ENCODE measurements at places on chromosomes 4 and X.
A peak's percentile ranks its signal among the peaks of the same experiment; 100 is the strongest.

- no peak for DNase-seq
Measured at GRCh38 chr4:93147524-93148212, 680.9 kb upstream of the ATOH1 start.

GRCh38 chr4:174713181-174713580 lies 115.9 kb downstream of the GLRA3 start:
- no peak for DNase-seq

DNA sequence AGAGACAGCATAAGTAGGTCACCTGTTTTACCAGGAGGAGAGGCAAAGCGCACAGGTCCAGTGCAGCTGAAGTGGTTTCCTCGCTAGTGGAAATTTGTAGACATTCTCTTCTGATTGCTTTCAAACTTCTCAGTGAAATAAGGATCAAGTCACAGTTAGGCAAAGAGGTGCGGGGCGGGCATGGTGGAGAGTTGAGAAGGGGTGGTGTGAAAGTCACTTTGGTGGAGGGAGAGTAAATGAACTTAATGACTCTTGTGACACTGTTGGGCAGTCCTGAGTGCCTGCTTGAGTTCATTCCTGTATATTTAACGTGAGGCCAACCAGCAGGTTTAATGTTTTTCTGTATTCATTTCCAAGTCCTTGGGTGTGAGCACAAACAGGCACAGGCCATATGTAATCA lies 235.6 kb downstream of the TRIML1 start:
- no peak for DNase-seq

GRCh38 chr4:150139297-150139865 lies 61.1 kb downstream of the DCLK2 start:
- DNase-seq: no peak

GRCh38 chr4:70306076-70306475 lies 28.7 kb upstream of the CABS1 start:
- no peak for DNase-seq

DNA sequence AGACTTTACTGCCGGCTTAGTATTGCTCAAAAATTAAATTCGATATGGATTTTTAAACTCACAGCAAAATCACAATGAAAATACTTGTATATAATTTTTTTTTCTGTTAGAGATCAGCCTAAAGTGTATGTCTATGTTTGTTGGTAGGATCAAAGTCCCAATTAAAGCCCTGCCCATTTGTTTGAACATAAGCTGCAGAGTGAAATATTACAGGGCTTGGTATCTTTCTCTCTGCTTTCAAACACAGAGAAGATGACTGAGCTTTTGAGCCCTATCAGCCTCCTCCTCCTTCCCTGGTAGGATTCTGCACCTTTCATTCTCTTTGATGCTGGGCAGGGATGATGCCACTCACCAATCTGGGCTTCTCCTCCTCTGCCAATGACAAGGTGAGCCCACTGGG lies 345.4 kb downstream of the PPP1R2C start:
- no peak for DNase-seq

- no peak for DNase-seq
Measured at GRCh38 chr4:128917781-128918180, 108.3 kb downstream of the JADE1 start.

DNA sequence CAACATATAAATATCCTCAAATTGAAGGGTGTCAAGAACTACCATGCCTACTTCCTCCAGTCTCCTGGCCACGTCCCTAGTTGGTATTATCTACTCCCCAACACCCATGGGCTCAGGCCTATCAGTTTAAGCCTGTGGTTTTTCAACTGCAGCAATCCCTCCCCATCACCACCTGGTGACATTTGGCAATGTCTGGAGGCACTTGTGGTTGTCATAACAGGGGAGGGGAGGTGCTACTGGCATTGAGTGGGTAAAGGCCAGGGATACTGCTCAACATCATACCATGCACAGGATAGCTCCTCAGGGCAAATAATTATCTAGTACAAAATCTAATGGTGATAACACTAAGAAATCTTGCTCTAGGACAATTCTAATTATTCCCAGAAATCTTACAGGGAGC lies 95.3 kb downstream of the COMMD8 start:
- no peak for DNase-seq

- no peak for DNase-seq
Measured at GRCh38 chr4:125070861-125071260, 243.9 kb upstream of the FAT4 start.

- peak; percentile 95 for DNase-seq
Measured at GRCh38 chr4:123396307-123397143, at the start of gene SPRY1. Gene SPRY1 (plus strand): TSS chr4:123396795. CDS start chr4:123401592, 4,797 bp downstream.

GRCh38 chrX:15214588-15214987 lies 55.3 kb downstream of the ASB9 start:
- DNase-seq: no peak

DNA sequence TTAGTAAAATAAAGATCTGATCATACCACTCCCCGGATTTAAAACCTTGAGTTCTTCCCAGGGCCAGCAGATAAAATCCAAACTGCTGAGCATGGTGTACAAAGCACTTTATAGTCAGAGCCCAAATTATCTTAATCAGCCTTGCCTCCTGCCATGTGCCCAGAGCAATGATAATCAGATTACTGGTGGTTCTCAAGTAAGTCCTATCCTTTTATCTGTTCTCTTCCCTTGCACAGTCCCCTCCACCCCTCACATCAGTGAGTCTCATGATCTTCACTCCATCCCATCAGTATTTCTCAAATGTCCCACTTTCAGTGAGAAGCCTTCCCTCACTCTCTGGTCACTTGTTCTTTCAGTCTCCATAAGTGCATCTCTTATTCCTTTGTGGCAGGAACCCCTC lies 22.7 kb downstream of the INTS6L start:
- no peak for DNase-seq

DNA sequence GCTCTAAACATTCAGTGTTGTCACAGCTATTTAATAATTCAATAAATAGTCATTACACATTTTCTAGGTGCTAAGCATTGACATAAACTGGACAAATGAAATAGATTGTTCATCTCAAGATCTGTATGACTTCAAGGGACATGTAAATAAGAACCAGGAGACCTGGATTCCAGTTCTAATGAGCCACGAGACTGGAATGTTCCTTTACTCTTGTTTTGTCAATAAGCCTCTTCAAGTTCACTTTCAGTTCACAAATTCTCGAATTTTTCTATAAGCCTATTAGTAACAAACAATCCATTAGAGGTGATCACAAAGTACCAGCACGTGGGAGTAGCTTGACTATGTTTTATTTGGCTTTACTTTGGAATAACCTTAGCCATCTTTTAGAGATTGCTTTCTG lies 514.0 kb upstream of the SMIM31 start:
- no peak for DNase-seq

- no peak for DNase-seq
Measured at GRCh38 chr4:8652181-8653078, 59.9 kb downstream of the CPZ start.

- no peak for DNase-seq
Measured at GRCh38 chr4:123105026-123105420, 182.6 kb upstream of the NUDT6 start.

DNA sequence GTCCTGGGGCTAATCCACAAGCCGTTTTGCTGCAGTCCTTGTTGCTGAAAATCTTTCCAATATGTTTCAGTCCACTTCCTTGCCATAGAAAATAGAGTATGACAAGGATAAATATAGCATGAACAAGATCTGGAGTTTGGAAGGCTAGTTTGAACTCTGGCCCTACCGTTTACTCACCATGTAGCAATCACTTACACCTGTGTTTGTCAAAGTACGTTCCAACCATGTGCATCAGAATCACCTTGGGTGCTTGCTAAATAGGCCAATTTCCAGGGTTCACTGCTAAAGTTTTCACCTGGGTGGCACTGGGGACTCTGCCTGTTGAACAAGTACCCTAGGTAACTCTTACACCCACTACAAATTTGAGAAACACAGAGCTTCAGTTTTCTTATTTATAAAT lies 188.9 kb downstream of the ENOX2 start:
- DNase-seq: no peak

GRCh38 chr4:21077967-21078366 lies 377.7 kb downstream of the PACRGL start:
- peak; percentile 46 for DNase-seq

DNA sequence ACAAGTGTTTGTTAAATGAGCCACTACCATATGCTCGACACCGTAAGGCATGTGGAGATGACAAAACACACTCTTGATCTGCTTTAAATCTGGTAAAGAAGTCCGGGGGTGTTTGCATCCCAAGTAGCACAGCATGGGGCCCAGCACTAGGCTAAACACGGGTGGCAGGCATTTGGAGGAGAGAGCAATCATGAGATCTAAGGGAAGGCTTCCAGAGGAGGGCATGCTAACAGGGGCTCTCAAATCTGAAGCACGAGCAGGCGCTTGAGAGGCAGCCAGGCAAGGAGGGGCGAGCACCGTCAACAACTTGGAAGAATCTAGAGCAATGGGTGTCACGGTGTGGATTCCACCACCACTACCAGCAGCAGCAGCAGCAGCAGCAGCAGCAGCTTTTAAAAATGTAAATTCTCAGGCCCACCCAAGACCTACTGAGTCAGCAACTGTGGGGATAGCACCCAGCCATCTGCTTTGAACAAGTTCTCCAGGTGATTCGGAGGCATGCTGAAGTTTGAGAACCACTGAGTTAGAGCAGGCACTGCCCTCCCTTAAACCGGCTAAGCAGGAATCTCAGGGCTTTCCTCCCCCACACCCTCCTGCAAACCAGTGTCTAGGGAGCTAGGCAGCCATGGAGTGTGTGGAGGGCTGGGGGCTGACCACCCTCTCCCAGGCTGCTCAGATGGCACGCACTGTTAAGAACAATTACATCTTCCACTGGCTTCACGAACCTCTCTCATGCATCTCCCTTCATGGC lies 70.2 kb upstream of the MAP3K15 start:
- DNase-seq: no peak
